NCI-H82 (cell line): ENCODE measurements at places on chromosomes 1 and 21.

GRCh38 chr1:169099561-169099960, 6.9 kb upstream of the ATP1B1 start:
- DNase-seq: no peak

GRCh38 chr1:212477680-212478466, 45.2 kb downstream of the NENF start:
- no peak for DNase-seq

- DNase-seq: no peak
These were observed 38.6 kb downstream of the GADD45A start for GRCh38 chr1:67723620-67724019.

DNA sequence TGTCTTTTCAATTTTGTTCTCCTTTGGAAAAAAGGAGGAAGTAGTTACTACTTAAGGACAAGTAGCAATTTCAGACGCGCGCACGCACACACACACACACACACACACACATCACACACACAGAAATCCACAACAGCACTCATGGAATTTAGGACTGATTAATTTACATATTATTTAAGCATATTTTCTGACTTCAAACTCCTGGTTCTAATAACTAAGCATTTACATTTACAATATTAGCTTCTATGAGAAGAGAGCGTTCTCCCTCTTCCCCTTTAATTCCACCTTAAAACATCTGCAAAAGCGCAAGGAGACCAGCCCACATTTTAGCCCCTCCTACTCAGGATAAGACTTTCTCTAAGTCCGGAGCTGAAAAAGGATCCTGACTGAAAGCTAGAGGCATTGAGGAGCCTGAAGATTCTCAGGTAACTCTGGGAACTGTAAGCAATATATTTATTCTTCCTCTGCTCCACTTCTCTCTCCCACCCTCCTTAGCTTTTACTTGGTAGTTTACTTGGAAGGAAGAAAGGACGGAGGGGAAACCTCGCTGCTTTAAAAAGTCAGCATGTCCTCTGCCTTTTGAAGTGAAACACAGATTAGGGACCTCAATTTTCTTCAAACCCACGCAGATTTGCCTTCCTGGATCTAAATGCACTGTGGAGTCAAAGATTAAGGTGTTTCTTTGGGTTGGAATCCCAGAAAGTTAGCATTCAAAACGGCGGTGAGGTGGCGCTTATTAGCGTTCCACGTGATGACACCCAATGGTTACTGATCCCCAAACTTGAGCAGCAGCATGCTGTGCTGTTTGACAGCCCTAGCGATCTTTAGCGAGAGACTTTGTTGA, at the start of gene PLA2G4A:
TSS of gene PLA2G4A (plus strand) at position 339 of the 844 bp plus-strand sequence. CDS start 25,406 bp downstream, outside the sequence.
- DNase-seq: peak; percentile 84

DNA sequence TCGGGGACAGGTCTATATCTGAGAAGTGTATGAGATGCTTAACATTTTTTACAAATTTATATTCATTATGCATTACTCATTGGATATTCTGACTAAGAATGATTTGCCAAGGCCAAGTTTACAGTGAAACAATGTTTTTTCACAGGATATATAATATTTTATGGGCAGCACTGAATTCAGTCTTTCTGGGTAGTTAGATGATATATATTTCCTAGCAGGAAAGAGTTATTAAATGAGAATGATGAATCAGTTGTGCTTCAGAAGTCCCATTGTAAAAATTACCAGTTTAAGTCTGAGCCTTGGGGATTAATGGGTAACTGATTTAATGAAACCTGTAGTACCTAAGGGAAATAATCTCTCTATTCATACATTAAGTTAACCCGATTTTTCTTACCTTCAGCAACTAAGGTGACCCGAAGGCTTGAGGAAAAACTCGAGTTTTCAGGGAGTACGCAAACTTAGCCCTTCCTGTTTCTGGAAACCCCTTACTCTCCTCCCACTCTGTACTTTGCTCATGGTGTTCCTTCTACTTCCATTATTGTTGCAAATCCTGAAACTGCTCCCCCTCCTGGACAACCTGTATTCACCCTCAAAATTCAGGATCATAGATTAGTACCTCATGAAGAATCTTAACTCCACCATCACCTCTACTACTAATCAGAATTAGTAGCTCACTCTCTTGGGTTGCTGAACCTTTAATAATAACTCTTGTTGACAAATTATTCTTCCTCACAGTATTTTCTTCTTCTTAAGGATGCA, 135.1 kb downstream of the AK5 start:
- peak; percentile 64 for DNase-seq

GRCh38 chr21:35226968-35227744, 178.1 kb upstream of the RUNX1 start:
- DNase-seq: no peak

- DNase-seq: no peak
These were observed 24.1 kb upstream of the ALDH4A1 start for GRCh38 chr1:18926315-18927081.

DNA sequence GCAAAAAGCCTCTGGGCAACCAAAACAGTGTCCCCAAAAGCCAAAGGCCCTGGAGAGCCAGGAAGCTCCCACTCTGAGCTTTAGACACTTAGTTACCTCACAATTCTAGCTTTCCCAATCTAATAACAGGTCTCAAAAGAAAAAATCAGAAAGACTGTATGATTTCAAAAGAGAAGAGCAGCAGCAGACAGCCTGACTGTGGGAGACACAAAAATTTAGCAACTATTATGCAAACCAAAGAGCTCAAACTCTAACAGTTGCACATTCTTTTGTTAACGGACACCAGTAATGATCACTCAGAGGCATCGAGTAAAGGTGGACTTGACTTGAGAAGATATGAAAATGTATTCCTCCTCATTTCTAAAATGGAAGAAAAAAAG, 160.1 kb downstream of the SLC45A1 start:
- DNase-seq: no peak

DNA sequence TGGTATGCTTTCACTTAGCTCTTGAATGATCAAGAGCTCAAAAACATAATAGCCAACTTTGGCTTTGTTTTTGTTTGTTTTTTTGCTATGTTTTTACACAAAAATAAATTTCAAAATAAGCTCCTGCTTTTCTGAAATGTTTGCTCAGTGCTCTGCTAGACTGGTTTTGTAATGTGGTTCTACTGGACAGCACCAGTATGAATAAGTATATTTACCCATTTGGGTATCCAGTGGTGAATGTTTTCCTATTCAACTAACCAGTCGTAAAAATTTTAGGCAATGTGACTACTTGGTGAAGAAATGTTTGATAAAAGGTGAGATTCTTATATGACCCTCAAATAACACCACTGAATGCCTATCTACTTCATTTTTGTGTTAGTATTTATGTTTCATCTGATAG, 308.6 kb downstream of the PTPRC start:
- DNase-seq: no peak

DNA sequence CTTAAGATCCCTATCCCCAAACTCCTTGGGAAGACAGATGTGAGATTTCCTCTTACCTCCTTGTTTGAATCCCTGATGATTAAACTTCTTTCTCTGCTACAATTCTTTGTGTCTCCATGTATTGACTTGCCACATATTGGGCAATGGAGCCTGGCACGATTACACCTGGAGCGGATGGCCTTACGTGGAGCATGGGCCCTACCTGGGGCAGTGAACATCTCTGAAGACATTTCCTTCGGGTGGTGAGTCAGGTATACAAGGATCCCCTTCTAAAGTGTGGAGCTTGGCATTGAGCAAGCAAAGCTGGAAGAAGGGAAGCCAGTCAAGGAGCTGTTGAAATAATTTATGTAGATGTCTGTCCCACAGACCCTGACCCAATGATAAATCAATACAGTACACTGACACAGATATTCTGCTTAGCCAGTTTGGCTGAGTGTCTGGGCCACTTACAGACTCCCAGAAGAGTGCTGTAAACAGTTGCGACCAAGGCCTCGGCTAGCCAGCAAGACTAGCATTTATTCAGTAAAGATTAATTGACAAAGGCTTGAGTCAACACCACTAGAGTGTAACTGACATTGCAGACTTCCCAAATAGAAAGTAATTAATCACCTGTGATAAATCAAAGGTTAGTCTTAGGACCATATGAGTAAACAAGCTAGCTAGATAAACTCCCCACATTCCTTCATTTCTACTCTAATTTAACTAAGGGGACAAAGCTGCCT, 83.1 kb upstream of the KCNK1 start:
- no peak for DNase-seq

GRCh38 chr1:197439708-197440280, 171.7 kb downstream of the CRB1 start:
- no peak for DNase-seq

DNA sequence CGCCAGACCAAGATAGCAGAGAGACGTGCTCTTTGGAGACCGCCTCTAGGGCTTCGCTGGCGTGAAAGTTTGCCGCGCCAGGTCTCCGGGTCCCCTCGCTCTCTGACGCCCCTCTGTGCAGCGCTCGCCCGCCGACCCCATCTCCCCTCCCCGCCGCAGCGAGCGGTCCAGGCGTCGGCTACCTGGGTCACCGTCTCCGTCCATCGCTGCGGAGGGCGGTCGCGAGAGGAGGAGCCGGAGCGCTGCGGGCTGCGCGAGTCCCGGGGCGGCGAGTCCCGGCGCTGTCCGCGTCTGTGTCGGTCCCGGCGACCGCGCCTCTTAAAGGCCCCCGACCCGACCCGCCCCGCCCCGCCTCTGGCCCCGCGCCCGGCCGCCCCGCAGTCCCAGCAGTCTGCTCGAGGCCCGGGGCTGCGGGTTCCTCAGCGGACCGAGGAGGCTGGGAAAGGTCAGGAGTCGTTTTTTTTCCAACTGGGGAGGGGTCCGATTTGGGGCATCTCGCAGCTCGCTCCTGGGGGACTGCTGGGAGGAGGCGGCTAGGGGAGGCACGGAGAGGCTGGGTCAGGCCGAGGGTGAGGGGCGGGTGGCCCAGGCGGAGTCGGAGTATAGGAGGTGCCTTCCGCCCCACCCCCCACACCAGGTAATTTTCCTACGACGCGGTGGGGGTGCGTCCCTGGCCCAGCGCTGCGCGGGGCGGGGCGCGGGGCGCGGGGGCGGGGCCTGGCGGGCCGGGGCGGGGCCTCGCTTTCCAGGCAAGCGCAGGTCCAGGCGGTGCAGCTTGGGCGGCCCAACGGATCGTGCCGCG, at the start of the genes FBXO2 and FBXO44:
TSS of gene FBXO2 (minus strand) at position 293 of the 802 bp plus-strand sequence. CDS start at position 204, 89 bp downstream.
TSS of gene FBXO44 (plus strand) at position 741 of the 802 bp plus-strand sequence. CDS start 959 bp downstream, outside the sequence.
- peak; percentile 45 for DNase-seq

GRCh38 chr1:30728832-30729638, 5.7 kb upstream of the MATN1 start:
- no peak for DNase-seq

DNA sequence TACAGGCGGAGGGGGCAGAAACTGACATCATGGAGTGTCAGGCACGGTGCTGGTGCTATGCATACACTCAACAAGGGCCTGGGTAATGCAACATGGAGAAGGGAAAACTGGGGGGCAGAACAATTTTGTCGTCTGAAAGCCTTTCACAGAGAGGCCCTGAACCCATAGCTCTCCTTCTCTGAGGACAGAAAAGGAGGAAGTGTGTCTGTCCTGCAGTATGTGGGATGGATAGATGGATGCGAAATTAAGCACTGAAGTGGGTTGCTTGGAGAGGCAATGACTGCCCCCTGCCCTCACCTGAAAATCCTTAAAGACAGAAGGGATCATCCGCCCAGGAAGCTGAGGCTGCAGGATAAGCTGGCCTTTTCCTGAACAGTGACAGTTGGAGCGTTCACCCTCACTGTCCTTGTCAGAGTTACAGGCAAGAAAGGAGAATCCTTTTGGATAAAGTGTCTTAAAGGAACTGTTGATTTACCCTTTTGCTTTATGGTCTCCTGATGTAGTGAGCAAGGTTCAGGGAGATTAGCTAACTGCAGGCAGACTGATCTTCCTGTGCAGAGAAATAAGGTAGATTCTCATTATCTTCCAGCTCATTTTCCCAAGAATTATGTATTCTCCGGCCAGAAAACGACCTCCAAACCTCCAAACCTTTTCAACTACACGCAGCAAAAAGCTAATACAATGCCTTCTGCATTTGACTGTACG, 1.6 kb upstream of the FAM20B start:
- DNase-seq: peak; percentile 70

GRCh38 chr21:46033410-46034400, 52.1 kb downstream of the COL6A1 start:
- DNase-seq: no peak

DNA sequence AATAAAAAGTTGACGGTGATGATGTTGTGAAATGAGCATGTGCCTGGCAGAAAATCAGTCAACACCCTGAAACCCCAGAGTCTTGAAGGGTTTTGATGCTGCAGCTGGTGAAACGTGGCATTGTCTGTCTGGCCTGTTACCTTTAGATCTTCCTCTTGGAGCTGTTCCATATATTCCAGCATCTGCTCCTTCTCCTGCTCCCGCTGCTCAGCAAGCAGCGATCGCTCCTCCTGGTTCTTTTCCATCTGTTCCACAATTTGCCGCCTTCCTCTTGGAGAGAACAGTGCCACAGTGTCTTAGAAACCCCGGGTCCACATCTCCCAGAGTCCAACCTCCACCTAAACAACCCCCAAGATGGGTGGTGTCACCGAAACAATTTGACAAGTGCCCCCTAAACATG, 15.7 kb downstream of the CFAP45 start:
- no peak for DNase-seq

DNA sequence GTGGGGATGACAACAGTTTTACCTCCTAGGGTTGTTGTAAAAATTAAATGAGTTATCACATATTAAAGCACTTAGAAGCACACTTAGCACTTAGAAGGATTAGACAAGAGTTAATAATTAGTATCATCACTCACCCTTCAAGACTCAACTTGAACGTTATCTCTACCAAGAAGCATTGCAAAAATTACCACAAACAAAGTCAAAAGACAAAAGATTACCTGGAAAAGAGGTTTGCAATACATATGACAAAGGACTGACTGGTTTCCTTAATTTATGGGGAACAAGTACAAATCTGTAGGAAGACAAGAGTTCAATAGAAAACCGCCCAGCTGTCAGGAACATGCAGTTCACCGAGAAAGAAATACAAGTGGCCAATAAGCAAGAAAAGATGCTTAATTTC, 93.3 kb upstream of the ATP1A1 start:
- no peak for DNase-seq

- DNase-seq: no peak
These were observed 19.7 kb upstream of the NRDC start for GRCh38 chr1:51898090-51898734.

DNA sequence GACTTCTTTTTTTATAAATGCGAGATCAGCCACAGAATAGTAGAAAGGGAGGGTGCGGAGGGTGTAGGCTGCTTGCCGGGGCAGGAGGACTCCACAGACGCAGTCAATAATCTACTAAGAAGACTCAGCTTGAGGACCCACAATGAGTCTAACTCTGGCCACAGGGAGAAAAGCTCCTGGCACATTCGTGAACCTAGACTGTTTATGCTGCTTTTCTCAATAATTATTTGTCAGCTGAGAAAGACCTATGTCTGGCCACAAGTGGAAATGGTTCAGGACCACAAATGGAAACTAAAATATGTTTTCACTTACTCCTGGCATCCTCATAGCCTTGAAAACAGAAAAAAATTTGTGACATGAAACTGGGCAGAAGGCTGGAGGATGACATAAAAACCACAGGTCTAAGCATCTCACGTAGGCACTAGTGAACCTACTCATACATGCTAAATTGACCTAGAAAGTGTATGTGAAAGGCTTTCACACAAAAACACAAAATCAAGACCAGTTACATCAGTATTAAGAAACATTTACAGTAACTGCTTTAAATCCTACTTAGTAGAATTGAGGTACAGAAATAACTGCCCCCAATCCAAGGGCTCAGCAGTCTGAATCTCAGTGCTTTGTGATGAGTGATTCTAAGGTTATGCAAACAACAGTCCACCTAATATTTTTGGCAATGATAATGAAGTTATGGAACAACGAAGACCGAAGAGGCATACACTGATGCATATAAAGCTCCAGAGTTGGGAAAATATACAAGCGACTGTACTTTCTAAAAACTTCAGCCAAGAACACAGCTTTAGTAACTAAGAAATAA, 159.5 kb downstream of the SLC45A1 start:
- DNase-seq: peak; percentile 17
